ENCODE measurements at places on chromosomes 5 and 9. TPM values are rescaled to one million over a fixed set of nuclear protein-coding genes. Genes with fewer than 3 reads are reported as not detected.

- no peaks in the 10 kb centered on the region for H3K36me3 ChIP-seq
- DNase-seq, result no peak
- peaks cover 9% of the 10 kb centered on the region for H3K27me3 ChIP-seq
Observed at GRCh38 chr9:23538067-23538402, 288.0 kb downstream of the ELAVL2 start.

GRCh38 chr5:165228184-165228583 is 1722.8 kb downstream of the MAT2B start:
- DNase-seq, result no peak
- H3K4me1 ChIP-seq, result no peaks in the 10 kb centered on the region
- no peak overlapping the region for H3K27ac ChIP-seq
- H3K27me3 ChIP-seq, result no peaks in the 10 kb centered on the region
- no peaks in the 10 kb centered on the region for H3K36me3 ChIP-seq
- H3K4me3 ChIP-seq, result no peak overlapping the region

The ALDH1A1 gene
- not detected for total RNA-seq

The PTGR1 gene
- 1.6 TPM for total RNA-seq

The MEIKIN gene
- total RNA-seq, result 1.9 TPM

The THOC3 gene
- total RNA-seq, result 153 TPM

Measured in activated naive CD4-positive, alpha-beta T cell treated with anti-CD3 and anti-CD28 coated beads for 36 hours (primary cell).